Stimulated activated naive CD4-positive, alpha-beta T cell (primary cell): ENCODE measurements at places on chromosomes 6 and 20.
A peak's percentile ranks its signal among the peaks of the same experiment; 100 is the strongest.

- DNase-seq = no peak
Measured at GRCh38 chr6:84836366-84836765, 72.0 kb upstream of the TBX18 start.

DNA sequence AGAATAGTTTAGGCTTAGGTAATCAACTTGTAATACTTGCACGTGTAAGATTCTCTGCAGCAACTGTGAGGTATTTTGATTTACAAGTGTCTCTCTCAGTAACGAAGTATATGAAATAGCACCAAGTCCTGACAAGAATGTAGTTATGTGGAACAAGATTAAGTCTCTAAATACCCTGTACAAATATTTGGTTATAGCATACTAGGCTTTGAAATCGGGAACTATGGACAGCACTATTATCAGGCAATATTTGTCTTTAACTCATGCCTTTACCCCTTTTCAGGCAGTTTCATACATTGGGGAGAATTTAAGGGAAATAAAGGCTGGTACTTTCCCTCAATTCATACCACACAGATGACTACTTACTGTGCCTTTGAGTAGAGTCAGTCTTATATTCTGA is 93.2 kb downstream of the GRIK2 start:
- DNase-seq = no peak

- DNase-seq = no peak
Measured at GRCh38 chr6:11978169-11978987, 33.7 kb upstream of the HIVEP1 start.

DNA sequence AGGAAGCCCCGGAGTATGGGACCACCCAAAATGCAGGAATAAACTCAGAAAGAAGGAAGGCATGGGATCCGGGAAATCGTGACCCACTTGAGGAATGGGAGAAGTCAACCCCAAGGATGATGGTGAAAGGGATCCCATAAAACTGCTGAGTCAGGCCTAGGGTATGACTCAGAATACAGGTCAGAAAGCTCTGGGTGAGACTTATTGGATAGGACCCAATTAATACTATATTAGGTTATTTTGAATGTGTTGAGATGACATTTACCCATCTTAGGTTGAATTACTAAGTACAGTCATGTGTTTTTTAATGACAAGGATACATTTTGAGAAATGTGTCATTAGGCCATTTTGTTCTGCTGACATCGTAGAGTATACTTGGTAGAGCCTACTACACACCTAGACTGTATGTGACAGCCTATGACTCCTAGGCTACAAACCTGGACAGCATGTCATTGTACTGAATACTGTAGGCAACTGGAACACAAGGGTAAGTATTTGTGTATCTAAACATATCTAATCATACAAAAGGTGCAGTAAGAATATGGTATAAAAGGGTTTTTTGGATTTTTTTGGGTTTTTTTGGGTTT is 17.1 kb upstream of the HIVEP1 start:
- no peak for DNase-seq

GRCh38 chr20:47502271-47503239 is 868 bp downstream of the NCOA3 start:
- DNase-seq = peak; percentile 70
